Uterus (tissue), 4 donors: ENCODE measurements at places on chromosomes 7 and 10. TPM values are rescaled to one million over a fixed set of nuclear protein-coding genes. Genes with fewer than 3 reads are reported as not detected.

DNA sequence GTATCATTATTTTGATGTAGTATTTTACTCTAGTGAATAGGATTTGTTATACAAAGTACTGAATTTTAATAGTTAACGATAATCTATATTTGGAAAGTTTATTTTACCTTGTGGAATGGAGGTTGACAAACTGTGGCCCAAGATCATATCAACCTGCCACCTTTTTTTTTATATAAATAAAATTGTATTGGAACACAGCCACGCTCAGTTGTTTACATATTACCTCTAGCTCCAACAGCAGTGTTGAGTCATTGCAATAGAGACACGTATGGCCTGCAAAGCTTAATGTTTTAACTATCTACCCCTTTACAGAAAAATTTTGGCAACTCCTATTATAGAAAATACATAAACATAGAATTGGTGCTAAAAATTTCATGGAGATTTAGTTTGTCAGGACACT is 239.3 kb downstream of the THSD7A start:
- H3K27ac ChIP-seq, result no peak overlapping the region
- no peak overlapping the region for H3K4me3 ChIP-seq
- no peaks in the 10 kb centered on the region for H3K36me3 ChIP-seq

The GRM3 gene
- total RNA-seq, result 2.1 TPM

The NOS3 gene
- 24.1 TPM for total RNA-seq

DNA sequence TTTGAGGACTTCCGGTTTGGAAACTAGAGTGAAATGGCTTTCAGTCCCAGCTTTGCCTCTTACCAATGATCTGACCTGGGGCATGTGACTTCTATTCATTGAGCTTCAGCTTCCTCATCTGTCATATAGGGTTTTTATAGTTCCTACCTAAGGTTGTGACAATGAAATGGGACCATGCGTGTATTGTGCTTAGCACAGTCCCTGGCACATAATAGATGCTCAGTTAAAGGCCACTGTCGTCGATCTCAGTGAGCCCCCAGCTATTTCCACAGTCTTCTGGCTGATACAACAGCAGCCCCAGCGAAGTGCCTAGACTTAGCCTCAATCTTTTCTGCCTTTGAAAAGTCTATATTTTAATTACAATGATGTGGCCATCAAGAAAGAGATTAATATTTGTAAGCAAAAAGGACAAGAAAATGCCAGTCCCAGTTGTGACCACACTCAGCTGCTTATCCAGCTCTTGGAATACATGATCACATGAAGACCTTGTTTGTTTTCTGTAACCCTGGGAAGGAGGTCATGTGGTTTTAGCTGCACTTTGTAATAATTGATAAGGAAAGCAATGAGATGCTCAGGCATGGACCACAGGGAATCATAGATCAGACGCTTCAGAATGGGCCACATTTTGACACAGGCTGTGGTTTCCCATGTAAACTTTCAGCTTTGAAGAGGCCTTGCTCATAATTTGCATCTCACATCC is 44.6 kb downstream of the VWA2 start:
- no peaks in the 10 kb centered on the region for H3K36me3 ChIP-seq
- no peak overlapping the region for H3K27ac ChIP-seq
- H3K27me3 ChIP-seq, result no peaks in the 10 kb centered on the region
- no peak for DNase-seq
- H3K4me1 ChIP-seq, result no peaks in the 10 kb centered on the region
- no peak overlapping the region for H3K4me3 ChIP-seq

The TRA2A gene
- 91.1 TPM for total RNA-seq

DNA sequence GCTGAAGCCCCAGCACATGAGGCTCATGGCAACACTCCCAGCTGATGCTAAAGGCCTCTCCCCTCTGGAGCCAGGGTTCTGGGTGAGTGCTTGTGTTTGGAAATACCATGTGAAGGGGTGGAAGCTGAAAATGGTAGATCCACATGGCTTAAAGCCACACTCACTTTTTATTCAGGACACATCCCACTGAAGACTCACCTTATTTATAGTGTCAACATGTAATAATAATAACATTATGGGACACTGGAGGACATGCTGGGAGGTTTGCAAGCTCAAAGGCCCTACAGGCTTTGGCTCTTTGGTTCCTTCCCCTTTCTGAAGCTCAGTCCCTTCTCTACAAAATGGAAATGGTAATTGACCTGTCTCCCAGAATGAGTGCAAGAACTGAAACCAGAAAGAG is 318.0 kb downstream of the GRID1 start:
- no peaks in the 10 kb centered on the region for H3K36me3 ChIP-seq
- H3K27ac ChIP-seq, result no peak overlapping the region
- H3K27me3 ChIP-seq, result no peaks in the 10 kb centered on the region
- DNase-seq, result no peak
- H3K4me3 ChIP-seq, result no peak overlapping the region

- no peak overlapping the region for H3K4me3 ChIP-seq
- H3K27me3 ChIP-seq, result no peaks in the 10 kb centered on the region
- no peak for DNase-seq
- H3K27ac ChIP-seq, result no peak overlapping the region
These were observed 91.6 kb downstream of the ELMO1 start for GRCh38 chr7:37356911-37357636.

DNA sequence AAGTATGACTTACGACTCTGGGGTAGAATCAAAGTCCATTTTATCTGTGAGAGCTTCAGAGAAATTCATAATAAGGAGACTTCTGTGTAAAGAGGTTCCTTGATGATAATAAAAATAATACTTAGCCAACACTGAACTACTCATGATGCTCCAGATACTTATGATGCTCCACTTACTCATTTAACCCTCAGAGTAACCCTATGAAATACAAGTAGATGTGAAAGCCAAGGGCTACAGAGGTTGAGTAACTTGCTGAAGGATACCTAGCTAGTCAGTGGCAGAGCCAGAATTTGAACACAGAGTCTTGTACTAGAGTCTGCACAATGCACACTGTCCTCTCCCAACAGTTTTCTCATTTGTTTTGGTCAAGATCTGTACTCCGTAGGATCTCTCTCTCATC is 89.5 kb downstream of the HECW1 start:
- DNase-seq, result no peak
- no peaks in the 10 kb centered on the region for H3K4me1 ChIP-seq
- H3K27me3 ChIP-seq, result no peaks in the 10 kb centered on the region
- H3K4me3 ChIP-seq, result no peak overlapping the region
- H3K27ac ChIP-seq, result no peak overlapping the region

DNA sequence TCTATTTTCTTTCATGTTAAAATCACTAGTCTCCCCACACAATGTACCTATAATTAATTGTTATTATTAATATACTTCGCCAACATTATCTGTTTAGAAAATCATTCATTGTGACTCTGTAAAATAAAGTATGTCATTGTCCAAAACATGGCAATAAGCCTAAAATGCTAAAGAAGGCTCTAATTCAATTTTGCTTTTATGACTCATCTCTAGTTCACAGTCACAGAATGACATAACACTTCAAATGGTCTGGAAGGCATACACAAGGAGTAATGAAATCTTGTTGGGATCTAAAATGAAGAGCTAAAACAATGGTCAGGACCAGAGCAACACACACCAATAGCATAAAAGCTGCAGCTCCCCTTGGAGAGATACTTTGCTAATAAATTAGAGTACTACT is 505.8 kb downstream of the GPAM start:
- no peak overlapping the region for H3K27ac ChIP-seq
- no peaks in the 10 kb centered on the region for H3K27me3 ChIP-seq
- H3K4me1 ChIP-seq, result no peaks in the 10 kb centered on the region
- no peak overlapping the region for H3K4me3 ChIP-seq

GRCh38 chr10:5958077-5958476 is 19.3 kb downstream of the IL15RA start:
- no peak overlapping the region for H3K27ac ChIP-seq
- H3K4me1 ChIP-seq, result no peaks in the 10 kb centered on the region
- no peaks in the 10 kb centered on the region for H3K36me3 ChIP-seq
- no peak for DNase-seq
- no peak overlapping the region for H3K4me3 ChIP-seq

The SLC13A1 gene
- not detected for total RNA-seq

- peak overlapping the region; percentile 34 for H3K27ac ChIP-seq
- no peaks in the 10 kb centered on the region for H3K27me3 ChIP-seq
- peak overlapping the region; percentile 25 for H3K4me3 ChIP-seq
- DNase-seq, result peak; percentile 16
These were observed 708 bp upstream of the GPR85 start for GRCh38 chr7:113087071-113087998.

GRCh38 chr10:131573256-131573655 is 261.7 kb upstream of the TCERG1L start:
- no peaks in the 10 kb centered on the region for H3K27me3 ChIP-seq
- no peak overlapping the region for H3K27ac ChIP-seq
- H3K4me1 ChIP-seq, result no peaks in the 10 kb centered on the region
- no peak for DNase-seq
- no peaks in the 10 kb centered on the region for H3K36me3 ChIP-seq

DNA sequence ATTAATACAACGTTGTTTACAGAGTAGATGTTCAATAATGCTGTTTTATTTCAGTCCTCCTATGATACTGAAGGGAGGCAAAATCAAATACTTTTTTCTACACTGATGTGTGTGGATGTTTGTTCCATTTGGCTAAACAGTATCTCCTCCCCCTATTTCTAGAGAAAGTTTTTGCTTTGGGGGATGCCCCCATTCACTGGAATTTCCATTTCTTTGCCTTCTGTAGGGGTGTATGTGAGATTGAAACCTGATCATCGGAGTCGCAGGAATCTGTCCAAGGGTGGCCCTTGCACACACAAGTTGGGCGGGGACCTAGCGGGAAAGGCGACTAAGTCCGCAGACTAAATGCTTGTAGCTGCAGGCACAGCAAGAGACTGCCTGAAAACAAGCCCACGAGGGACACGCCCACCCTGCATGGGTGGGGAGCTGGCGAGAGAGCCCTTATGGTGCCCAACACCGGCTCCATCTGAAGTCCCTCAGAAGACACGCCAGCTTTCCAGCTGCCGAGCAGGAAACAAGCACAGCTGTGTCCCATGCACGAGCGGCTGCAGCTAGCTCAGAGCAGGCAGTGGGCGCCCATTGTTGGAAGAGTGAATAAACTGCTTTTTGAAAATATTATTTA is 58.0 kb downstream of the ESYT2 start:
- H3K27me3 ChIP-seq, result no peaks in the 10 kb centered on the region
- H3K4me1 ChIP-seq, result no peaks in the 10 kb centered on the region
- DNase-seq, result no peak
- H3K36me3 ChIP-seq, result no peaks in the 10 kb centered on the region
- H3K4me3 ChIP-seq, result no peak overlapping the region

The AKR1D1 gene
- total RNA-seq, result not detected

DNA sequence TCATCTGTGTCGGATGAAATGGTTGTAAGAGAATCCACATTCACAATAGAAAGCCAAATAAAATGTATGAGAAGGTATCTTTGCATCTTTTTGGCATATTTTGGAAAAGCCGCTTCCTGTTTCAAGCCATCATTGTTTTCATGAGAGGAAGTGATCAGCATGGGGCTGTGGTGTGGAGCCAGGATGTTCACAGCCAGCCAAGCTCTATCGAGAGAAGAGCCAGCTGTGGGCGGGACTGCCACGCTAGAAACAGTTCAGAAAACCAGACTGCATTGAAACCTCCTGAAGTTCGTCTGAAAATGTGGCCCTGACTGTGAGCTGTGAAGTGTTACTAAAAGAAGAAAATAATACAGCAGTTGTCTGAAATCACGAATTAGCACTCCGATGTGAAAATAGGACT is 21.2 kb upstream of the NPS start:
- no peaks in the 10 kb centered on the region for H3K27me3 ChIP-seq
- no peak overlapping the region for H3K27ac ChIP-seq
- H3K36me3 ChIP-seq, result no peaks in the 10 kb centered on the region
- no peaks in the 10 kb centered on the region for H3K4me1 ChIP-seq

The PRR15 gene
- not detected for total RNA-seq

GRCh38 chr7:151080522-151081169 is at the start of gene FASTK:
Gene FASTK, minus strand, starts transcription at chr7:151080809. Its CDS starts 43 bp downstream, at chr7:151080766.
- no peaks in the 10 kb centered on the region for H3K36me3 ChIP-seq
- no peaks in the 10 kb centered on the region for H3K27me3 ChIP-seq
- peak; percentile 89 for DNase-seq
- peak within 1 kb of the TSS; percentile 90 for H3K27ac ChIP-seq

- no peak for DNase-seq
- no peaks in the 10 kb centered on the region for H3K4me1 ChIP-seq
- no peaks in the 10 kb centered on the region for H3K36me3 ChIP-seq
These were observed 574.9 kb downstream of the GLRX3 start for GRCh38 chr10:130711072-130711471.

- DNase-seq, result no peak
- H3K27ac ChIP-seq, result no peak overlapping the region
- no peaks in the 10 kb centered on the region for H3K4me1 ChIP-seq
These were observed 64.9 kb downstream of the IKZF1 start for GRCh38 chr7:50369143-50370026.

The DMBT1 gene
- total RNA-seq, result under 0.01 TPM

DNA sequence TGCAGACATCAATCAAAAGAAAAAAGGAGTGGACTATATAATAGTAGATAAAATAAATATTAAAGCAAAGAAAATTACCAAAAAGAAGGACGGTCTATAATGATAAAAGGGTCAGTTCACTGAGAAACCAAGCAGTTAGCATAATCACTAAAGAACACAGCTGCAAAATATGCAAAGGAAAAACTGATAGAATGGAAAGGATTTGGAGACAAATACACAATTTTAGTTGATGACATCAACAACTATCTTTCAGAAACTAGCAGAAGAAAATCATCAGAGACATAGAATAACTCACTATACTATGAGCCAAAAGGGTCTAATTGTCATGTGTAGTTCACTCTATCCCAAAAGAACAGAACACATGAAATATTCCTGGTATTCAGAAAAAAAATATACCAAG is 316.4 kb upstream of the IGFBP3 start:
- H3K27ac ChIP-seq, result no peak overlapping the region
- no peak for DNase-seq

DNA sequence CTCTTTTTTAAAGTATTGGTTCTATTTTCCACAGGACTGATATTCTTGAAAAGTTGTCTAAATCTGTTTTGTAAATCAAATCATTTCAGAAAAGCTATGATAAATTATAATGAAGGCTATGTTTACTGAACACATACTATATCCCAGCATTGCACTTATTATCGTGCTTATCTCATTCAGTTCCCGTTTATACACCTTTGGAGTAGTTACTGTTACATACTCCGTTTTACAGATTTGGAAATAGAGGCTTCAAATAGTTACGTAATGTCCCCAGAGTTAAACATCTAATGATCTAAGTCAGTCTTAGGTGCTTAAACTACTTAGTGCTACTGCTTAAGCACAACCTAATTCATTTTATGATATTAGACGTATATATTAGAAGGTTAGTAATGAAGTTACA is 1.2 kb downstream of the NUP205 start:
- no peak for DNase-seq
- peaks cover 6% of the 10 kb centered on the region for H3K4me1 ChIP-seq
- peak overlapping the region; percentile 95 for H3K27ac ChIP-seq
- no peaks in the 10 kb centered on the region for H3K27me3 ChIP-seq

The CLDN4 gene
- 0.77 TPM for total RNA-seq

- no peaks in the 10 kb centered on the region for H3K27me3 ChIP-seq
- H3K27ac ChIP-seq, result no peak overlapping the region
- no peak overlapping the region for H3K4me3 ChIP-seq
- no peak for DNase-seq
- no peaks in the 10 kb centered on the region for H3K36me3 ChIP-seq
- H3K4me1 ChIP-seq, result no peaks in the 10 kb centered on the region
These were observed 69.7 kb upstream of the ZNRF2 start for GRCh38 chr7:30214651-30215137.

The EVX1 gene
- total RNA-seq, result not detected
